ENCODE measurements at places on chromosomes 16 and 17.

GRCh38 chr17:69779378-69780214, 295.4 kb upstream of the KCNJ16 start:
- no peak for DNase-seq

GRCh38 chr16:3578121-3578520, 918 bp upstream of the NLRC3 start:
- DNase-seq, result no peak

GRCh38 chr17:34000639-34001038, 254.4 kb upstream of the CCL2 start:
- DNase-seq, result no peak

DNA sequence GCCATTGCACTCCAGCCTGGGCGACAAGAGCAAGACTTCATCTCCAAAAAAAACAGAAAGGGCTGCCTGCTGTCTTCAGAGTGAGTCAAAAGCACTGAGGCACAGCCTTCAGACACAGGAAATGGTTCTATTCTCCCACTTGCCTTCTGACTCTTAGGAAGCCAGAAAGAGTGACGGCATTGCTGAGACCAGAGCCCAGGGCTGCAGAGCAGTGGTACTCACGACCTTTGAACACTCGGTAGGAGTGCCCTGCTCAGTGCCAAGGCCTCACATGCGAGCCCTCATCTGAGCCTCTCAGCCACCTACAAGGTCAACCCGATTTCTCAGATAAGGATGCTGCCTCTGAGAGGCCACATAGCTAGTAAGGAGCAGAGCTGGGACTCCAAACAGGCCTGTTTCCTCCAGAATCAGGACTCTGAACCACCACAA, 3.5 kb upstream of the ITGAE start:
- no peak for DNase-seq

- DNase-seq, result no peak
These were observed 15.9 kb upstream of the PECAM1 start for GRCh38 chr17:64406321-64407200.

Data from SIG-M5 (cell line).